ENCODE measurements at places on chromosomes 2 and 18.

DNA sequence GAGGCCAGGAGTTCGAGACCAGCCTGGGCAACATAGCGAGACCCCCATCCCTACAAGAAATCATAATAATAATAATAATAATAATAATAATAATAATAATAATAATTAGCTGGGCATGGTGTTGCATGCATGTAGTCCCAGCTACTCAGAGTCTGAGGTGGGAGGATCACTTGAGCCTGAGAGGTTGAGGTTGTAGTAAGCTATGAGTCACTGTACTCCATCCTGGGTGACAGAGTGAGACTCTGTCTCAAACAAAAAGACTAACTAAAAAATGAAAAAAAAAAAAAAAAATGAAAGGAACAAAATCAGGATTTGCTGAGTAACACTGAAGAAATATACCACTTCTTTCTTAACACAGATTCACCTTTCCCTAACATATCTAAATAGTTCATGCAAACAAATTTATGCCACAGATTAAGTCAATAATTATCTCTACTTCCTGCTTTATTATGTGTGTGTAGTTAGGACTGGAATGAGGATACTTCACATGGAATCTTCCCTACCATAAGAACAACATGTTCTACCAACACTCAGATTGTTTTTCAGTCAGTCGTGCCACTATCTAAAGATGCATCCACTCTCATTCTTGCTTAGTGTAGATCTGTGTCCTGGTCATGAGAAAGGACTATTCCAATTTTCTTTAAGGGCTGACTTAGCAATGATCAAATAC is 928.7 kb downstream of the SLC4A3 start:
- no peak for DNase-seq

DNA sequence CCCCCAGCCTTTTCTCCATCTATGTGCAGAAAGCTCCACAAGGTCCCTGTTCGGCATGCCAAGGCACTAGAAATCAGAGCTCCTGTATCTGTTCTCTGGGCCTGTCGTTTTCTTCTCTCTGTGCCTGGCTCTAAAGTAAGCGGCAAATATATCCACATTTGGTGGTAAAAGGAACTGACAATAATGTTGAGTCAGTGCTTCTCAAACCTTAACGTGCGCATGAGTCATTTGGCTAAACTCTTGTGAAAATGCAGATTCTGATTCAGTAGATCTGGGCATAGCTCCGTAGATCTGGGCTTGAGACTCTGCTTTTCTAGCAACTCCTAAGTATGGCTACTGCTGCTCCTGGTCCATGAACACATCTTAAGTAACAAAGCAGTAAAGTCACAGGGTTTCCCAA is 16.5 kb upstream of the ACSL3 start:
- DNase-seq, result no peak

DNA sequence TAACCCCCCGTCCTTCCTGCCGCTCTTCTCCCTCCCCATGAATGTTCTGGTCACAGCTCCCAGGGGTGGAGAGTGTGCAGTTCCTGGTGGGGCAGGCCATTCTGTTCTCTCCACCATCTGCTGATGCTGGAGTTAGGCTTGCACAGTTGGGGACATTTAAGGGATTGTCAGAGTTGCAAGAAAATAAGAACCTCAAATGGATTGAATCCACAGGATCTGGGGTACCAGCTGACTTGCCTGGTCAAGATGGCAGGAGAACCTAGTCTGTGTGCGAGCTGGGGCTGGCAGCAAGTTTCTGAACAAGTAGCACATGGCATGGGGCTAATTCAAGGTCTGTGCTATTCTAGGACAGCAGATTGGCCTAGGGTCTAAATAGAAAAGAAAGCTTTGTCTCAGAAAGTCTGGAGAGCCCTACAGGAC is 60.8 kb upstream of the TXNDC2 start:
- no peak for DNase-seq

GRCh38 chr2:47771211-47771610 is 11.7 kb upstream of the MSH6 start:
- DNase-seq, result no peak

DNA sequence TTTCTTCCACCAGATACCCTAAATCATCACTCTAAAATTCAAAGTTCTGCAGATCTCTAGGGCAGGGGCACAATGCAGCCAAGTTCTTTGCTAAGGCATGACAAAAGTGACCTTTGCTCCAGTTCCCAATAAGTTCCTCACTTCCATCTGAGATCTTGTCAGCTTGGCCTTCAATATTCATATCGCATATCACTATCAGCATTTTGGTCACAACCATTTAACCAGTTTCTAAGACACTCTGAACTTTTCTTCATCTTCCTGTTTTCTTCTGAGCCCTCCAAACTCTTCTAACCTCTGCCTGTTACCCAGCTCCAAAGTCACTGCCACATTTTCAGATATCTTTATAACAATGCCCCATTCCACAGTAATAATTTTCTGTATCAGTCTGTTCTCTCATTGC is 452.6 kb upstream of the TRIB2 start:
- no peak for DNase-seq

DNA sequence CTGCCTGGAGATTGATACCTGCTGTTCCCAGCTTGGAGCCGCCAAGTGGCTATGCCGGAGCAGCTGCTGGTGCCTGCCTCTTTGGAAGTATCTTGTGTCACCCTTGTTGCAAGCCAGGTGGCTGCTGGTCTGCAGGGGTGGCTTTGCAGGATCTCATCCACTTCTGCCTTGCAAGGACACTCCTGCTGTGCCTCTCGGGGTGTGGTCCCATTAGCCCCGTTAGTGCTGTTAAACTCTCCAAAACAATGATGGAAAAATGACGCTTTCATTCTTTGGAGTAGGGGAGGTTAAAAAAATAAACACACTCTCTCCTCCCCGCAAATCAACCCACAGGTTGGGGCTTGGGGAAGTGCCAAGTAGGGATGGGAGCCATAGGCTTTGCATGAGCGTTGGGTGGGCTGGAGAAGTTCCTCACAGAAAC is 352.8 kb downstream of the RNF144A start:
- DNase-seq, result no peak

GRCh38 chr2:101002562-101003277 is 631 bp downstream of the RPL31 start:
- DNase-seq, result no peak

- DNase-seq, result peak; percentile 63
Observed at GRCh38 chr2:144659731-144660275, 139.9 kb upstream of the ZEB2 start.

GRCh38 chr2:241935314-241935713 is 65.8 kb downstream of the RTP5 start:
- DNase-seq, result no peak

DNA sequence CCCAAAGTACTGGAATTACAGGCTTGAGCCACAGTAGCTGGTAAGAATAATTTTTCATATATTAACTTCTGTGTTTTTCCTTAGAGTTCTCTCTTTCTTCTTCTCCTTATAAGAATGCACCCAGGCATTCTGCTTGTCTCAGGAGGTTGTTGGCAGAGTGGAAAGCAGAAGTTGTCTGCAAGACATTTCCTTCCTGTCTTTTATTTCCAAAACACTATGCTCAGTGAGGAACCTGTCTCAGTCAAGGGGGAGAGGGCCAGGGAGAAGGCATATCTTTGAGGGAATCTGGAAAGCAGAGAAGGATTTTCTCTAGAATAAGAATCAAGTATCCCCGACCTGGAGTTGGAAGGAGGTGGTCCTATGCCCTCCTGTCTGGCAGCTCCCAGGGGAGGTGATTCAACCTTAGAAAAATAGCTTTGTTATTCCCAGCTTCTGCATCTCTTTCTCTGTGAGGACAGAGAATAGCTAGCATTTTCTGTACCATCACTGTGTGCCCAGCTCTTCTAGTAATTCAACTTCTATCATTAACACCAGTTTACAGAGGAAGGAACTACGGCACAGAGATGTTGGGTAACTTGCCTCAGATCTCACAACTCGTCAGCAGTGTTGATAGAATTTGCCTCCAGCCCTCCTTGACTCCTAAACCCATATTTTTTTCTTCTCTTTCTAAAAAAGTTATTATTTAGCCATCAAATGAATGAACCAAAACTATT is 3.8 kb upstream of the LPIN2 start:
- DNase-seq, result no peak

GRCh38 chr2:55459279-55459678 is 39.6 kb upstream of the CCDC88A start:
- DNase-seq, result no peak

DNA sequence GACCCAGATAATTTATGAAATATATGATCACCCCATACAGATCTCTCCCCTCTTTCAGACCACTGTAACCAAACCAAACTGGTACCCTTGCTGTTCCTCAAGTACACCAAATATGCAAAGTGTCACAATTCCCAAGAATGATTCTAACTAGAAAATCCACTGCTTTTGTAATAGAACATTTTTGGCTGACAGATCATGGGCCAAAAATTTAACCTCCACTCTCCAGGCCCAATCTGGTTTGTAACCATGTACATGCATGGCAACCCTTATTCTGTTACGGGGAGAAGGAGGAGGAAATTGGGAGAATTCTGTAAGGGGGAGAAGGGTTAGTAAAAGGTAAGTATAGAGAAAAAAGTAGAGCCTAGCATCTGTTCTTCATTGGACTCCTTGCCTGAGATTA is 62.0 kb downstream of the IKZF2 start:
- no peak for DNase-seq

GRCh38 chr2:239181903-239182581 is 218.8 kb downstream of the HDAC4 start:
- DNase-seq, result no peak

- no peak for DNase-seq
Observed at GRCh38 chr2:52916981-52917380, 850.6 kb upstream of the CHAC2 start.

GRCh38 chr18:50879302-50880118 is 592 bp downstream of the ME2 start:
- DNase-seq, result peak; percentile 47

GRCh38 chr2:15223887-15224286 is 337.2 kb downstream of the NBAS start:
- DNase-seq, result no peak

GRCh38 chr2:204869132-204869823 is 324.0 kb downstream of the PARD3B start:
- DNase-seq, result no peak

DNA sequence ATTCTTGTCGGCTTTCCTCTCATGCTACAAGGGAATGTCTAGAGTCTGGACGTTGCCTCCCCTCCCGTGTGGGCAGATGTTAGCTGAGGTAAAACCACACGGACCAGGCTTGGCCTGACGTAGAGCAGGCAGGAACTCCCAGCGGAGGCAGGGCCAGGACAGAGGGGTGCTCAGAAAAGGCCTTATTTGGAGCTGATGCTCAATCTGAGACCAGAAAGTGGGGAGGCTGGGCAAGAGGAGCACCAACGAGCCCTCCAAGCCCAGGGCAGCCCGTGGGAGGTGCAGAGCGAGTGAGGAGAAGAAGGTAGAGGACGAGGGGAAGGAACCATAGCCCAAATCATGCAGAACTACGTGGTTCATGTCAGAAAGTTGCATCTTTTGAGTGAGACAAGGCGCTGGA is 9.0 kb downstream of the TEX51 start:
- no peak for DNase-seq

GRCh38 chr2:98088261-98088660 is 1.3 kb downstream of the VWA3B start:
- peak; percentile 13 for DNase-seq

DNA sequence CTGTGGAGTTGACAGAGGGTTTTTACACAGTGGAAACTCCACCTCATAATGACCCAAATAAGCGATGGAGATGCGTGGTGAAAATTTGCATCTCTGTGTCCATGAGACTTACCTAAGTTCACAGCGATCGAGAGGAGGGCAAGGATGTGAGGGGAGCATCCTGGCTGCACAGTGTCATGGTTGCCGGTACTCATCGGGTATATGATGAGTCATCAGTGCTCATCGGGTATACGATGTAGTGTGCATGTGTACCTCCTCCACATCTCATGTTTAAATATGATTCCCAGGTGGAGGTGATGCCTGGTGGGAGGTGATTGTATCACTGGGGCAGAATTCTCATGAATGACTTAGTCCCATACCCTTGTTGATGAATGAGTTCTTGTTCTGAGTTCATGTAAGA is 233.5 kb downstream of the MYT1L start:
- no peak for DNase-seq

- peak; percentile 27 for DNase-seq
Observed at GRCh38 chr2:64035072-64035942, 16.1 kb upstream of the VPS54 start.

- no peak for DNase-seq
Observed at GRCh38 chr2:197324801-197325200, 14.2 kb upstream of the ANKRD44 start.

DNA sequence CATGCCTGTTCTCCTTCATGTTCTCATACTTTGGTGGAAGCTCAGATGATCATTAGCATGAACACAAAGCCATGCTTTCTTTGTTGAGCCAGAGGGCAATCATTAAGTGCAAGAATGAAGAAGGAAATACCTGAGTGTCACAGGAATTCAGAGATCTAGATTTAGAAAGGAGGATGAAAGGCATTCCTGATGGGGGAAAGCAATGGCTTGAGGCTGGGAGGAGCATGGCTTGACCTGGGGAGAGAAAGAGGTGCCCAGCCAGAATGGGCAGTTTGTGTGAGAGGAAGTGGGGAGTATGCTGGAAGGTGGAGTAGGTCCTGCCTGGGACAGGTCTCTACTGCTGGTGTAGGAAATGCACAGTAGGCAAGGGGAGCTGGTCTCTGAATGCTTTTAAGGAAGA is 35.1 kb downstream of the SLC4A3 start:
- no peak for DNase-seq

DNA sequence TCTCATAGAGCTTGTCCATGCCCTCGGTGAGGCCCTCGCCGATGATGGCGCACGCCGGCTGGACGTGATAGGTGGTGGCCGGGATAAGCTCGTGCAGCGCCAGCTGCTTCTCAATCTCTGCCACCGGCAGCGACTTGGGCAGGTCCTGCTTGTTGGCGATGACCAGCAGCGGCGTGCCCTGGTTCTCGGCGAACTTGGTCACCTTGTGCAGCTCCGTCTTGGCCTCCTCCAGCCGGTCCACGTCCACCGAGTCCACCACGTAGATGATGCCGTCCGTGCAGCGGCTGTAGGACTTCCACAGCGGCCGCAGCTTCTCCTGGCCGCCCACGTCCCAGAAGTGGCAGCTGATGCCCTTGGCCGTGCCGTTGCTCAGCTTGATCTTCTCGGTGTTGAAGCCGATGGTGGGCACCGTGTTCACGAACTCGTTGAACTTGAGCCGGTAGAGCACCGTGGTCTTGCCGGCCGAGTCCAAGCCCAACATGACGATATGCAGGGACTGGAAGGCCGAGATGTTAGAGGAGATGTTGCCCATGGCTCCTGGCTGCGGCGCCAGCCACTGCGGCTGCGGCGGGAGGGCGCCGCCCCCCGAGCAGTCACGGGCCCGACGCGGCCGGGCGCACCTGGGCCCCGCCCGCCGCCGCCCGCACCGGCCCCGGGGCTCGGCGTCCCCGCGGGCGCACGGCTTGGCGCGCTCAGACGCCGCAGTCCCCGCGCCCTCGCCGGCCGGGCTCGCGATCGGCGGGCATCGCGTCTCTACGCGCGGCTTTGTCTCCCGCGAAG is 636 bp downstream of the ARL4C start:
- DNase-seq, result peak; percentile 70

DNA sequence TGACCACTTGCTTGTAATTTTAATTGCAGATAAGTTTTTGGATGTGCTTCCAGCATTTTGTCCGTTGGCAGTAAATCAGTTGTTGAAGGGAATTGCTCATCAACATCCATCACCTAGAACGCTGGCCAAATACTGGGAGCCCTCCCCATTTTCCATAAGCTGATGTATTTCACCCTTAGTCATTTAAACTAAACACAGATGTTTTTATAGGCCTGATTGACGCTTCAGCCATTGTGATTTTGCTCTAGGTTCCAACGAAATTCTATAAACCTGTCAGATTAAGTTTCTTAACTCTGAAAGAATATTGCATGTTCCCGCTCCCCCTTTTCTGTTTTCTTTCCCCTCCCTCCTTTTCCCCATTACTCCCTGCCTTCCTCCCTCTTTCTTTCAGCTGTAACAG is 1.0 kb upstream of the RPRM start:
- no peak for DNase-seq

- DNase-seq, result peak; percentile 59
Observed at GRCh38 chr18:63157293-63158011, 162.1 kb downstream of the BCL2 start.
